ENCODE measurements at places on chromosomes 11 and 22. TPM values are rescaled to one million over a fixed set of nuclear protein-coding genes. Genes with fewer than 3 reads are reported as not detected.
A peak's percentile ranks its signal among the peaks of the same experiment; 100 is the strongest.

Gene OSM
- not detected for total RNA-seq

Gene BACE1
- 5.6 TPM for total RNA-seq

Gene FAM227A
- total RNA-seq = 2.6 TPM

Gene USH1C
- total RNA-seq = 242 TPM

Gene ZC3H7B
- total RNA-seq = 56.1 TPM

Gene CLCF1
- 10.3 TPM for total RNA-seq

Gene NCF4
- total RNA-seq = 175 TPM

Gene FAM83F
- total RNA-seq = 66.0 TPM

- no peaks in the 10 kb centered on the region for H3K27me3 ChIP-seq
- no peak overlapping the region for H3K27ac ChIP-seq
- H3K4me3 ChIP-seq = no peak overlapping the region
- no peaks in the 10 kb centered on the region for H3K36me3 ChIP-seq
Observed at GRCh38 chr11:37026326-37026725, 428.3 kb upstream of the RAG2 start.

DNA sequence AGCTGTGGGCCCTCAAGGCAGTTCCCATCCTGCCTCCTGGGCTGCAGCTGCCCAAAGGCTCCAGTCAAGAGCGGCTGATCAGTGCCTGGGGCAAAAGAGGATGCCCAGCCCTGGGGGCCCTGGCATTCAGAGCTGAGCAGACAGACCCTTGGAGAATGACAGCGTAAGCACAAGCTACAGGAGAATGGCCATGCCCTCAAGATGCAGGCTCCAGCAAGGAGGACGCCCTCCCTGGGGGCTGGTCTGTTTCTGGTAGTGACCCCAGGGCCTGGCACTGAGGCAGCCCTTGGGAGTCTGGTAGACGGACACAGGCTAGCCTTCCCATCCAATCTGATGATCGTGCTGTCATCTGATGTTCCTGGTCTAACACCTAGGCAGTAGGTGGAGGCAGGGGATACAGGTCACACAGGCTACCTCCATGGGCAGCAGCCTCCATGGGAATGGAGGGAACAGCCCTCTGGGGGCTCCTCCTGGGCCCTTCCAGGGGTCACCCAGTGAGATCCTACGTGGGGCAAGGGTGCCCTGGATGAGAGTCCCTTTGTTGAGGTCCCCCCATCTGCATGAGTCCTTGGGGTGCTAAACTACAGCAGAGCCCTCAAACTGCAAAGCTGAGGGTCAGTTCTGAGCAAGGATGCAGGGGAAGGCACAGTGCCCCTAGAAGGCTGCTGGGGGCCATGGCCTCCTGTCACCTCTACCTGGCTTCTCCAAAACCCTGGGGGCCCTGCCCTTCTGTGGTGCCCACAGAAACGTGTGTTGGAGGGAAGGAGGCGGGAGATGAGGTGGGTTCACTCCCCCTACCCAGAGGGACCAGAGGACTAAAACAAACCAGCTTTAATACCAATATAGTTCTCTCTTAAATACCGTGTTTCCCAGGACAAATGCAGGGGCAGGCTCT is 10.2 kb upstream of the SF1 start:
- H3K27me3 ChIP-seq = no peaks in the 10 kb centered on the region
- DNase-seq = no peak
- H3K4me3 ChIP-seq = no peak overlapping the region
- H3K4me1 ChIP-seq = no peaks in the 10 kb centered on the region

DNA sequence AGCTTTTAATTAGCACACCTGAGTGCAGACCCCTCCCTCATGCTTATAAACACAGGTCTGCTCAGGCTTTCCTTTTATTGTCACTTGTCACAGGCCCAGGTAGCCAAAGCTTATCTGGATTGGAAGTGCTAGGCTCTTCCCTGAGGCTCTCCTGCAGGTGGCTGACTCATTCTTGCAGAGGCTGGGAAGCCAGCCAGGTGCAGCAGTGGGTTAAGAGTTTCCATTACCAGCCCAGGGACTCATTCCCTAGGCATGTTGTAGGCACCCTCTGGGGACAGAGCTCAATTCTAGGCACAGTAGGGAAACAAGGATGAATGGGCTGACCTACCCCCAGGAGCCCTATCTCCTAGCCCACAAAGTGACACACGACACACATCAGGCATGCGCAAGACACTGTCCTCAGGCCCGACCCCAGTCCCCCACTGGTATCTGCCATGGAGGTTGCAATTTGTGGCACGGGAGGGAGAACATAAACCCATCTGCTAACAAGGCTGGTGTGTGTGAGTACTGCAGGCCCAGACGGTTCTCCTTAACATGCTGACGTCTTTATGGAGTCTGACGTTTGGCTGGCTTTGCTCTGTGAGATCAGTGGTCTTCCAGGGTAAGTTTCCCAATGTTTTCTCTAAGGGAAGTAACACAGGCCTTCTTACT is 94.2 kb downstream of the ABTB2 start:
- H3K27ac ChIP-seq = peak overlapping the region; percentile 20
- no peaks in the 10 kb centered on the region for H3K36me3 ChIP-seq
- peak; percentile 86 for DNase-seq
- no peak overlapping the region for H3K4me3 ChIP-seq
- no peaks in the 10 kb centered on the region for H3K27me3 ChIP-seq
- no peaks in the 10 kb centered on the region for H3K4me1 ChIP-seq

GRCh38 chr11:117334896-117335295 is 7.2 kb downstream of the CEP164 start:
- no peak for DNase-seq
- no peaks in the 10 kb centered on the region for H3K27me3 ChIP-seq
- no peaks in the 10 kb centered on the region for H3K4me1 ChIP-seq
- H3K4me3 ChIP-seq = no peak overlapping the region
- no peak overlapping the region for H3K27ac ChIP-seq

DNA sequence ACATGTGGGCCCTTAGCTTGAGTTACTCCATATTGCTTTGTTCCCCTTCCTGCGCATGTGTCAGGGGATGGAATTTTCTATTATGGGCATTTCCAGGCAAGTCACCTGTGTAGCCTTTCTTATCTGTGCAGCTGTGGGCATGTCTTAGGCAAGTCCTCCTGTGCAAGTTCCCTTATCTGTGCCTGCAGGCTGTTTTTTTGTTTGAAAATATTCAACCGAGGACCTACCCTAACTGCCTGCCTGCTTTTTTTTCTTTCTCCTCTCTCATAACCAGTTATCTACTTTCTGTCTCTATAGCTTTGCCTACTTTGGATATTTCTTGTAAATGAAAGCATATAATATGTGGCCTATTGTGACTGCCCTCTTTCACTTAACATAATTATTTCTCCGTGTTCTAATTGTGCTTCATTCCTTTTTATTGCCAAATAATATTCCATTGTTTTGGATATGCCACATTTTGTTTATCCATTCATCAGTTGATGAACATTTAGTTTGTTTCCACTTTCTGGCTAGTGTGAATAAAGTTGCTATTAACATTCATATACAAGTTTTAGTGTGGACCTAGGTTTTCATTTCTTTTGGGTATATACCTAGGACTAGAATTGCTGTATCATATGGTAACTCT is 83.6 kb upstream of the CADM1 start:
- H3K36me3 ChIP-seq = no peaks in the 10 kb centered on the region
- no peaks in the 10 kb centered on the region for H3K27me3 ChIP-seq

DNA sequence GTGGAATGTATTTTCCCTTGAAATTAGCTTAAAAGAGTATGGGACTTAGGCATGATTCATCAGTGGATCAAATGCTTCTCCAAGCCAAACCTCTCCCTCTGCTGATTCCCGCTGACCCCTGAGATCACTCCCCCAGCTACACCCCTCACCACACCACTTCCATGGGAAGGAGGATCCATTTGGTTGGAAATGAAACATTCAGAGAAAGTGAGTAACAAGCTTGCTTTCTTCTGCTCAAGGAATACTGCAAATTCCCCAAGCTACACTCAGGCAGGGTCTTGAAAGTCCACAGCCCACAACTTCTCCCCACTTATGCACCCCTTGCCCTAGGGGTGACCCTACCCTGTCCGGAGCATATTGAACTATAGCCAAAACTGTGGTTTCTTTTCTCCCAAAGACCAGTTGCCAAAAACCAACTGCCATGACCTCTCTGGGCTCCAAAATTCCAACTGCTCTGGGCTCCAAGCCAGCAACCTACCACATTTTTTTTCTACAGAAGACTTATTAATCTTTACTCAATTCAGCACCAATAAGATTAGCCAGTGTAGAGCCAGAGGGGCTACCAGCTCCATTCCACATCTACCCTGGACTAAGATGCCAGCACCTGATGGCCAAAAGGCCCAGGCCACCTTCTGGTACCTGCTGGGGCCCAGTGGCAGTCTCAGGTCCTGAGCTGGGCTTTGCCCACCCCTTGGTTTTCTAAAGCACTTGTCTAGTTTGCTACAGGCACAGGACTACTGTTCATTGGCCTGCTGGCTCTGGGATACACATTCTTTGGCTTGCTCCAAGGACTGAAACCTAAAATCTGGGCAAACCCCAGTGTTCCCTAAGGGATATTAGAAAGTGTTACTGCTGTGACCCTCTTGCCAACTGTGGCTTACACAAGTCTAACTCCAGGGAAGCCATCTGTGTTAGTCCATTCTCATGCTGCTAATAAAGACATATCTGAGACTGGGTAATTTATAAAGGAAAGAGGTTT is 101.1 kb downstream of the MICAL3 start:
- H3K27me3 ChIP-seq = no peaks in the 10 kb centered on the region
- no peaks in the 10 kb centered on the region for H3K36me3 ChIP-seq
- no peak overlapping the region for H3K4me3 ChIP-seq
- peaks cover 13% of the 10 kb centered on the region for H3K4me1 ChIP-seq

DNA sequence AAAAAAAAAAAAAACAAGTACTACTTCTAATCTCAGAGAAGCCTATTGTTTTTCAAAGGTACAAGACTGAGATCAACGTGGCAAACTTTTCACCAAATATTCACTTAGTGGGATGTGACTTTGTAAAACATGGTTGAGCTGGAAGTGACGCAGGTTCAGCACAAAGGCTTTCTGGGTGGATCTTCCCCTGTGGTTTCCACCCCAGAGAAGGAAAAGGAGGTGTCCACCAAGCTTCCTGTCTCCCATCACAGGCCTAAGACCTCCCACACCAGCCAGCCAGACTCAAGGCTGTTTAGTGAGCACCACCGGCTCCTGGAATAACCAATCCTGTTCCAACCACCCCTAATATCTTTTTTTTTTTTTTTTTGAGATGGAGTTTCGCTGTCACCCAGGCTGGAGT is 5.7 kb downstream of the TMEM184B start:
- H3K4me1 ChIP-seq = peaks cover 47% of the 10 kb centered on the region
- peak overlapping the region; percentile 42 for H3K27ac ChIP-seq
- H3K4me3 ChIP-seq = no peak overlapping the region
- no peaks in the 10 kb centered on the region for H3K27me3 ChIP-seq
- no peak for DNase-seq

DNA sequence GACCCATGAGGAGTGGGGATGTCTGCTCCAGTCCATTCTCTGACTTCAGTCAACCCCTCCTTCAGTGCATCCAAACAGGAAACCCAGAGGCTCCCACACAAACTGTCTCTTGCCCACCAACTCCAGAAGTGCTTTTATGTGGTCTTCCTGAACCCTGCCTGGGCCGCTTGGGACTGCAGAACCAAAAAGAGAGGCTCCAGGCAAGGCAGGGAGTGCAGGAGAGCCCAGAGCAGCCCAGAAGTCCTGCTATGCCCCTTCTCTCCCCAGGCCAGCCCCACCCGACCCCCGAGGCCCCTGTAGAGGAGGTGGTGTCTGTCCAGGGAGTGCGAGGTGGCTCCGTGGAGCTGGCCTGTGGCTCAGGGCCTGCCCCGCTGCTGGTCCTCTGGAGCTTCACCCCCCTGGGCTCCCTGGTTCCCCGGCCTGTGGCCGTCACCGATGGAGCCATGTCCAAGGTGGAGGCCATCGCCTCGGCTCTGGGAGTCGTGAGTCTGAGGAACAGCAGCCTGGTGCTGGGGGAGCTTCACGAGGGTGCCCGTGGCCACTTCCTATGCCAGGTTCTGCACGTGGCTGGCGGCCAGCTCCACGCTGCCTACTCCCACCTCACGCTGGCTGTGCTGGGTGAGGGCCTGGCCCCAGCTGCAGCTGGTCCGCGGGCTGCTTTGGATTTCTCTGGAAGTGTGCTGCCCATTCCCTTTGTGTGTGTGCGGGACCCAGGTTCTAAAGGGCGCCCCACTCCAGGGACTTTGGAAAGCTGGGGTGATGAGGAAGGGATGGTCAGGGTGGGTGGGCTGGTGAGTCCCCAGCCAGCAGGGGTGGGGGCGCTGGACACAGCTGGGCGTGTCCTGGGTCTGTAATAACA is 1.8 kb downstream of the VSIG10L2 start:
- no peak overlapping the region for H3K27ac ChIP-seq
- H3K4me1 ChIP-seq = no peaks in the 10 kb centered on the region
- no peaks in the 10 kb centered on the region for H3K27me3 ChIP-seq
- H3K4me3 ChIP-seq = no peak overlapping the region

DNA sequence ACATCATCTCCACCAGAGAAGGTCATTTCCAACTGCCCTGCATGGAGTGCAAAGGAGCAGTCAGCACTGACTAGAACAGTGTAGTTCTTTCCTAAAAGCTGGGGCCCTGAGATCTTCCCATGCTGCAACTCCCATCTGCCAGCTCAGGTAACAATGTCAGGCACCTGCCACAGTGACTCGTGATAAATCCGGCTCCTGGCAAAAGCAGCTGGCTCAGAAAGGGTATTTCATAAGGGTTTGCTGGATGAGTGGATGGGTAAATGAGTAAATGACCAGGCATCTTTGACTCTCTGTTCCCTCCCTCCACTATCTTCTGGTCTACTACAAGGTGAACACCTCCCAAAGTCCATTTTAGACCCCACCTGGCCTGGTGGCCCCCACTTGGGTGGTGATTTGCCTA is 403.6 kb downstream of the NXPE2 start:
- H3K27me3 ChIP-seq = no peaks in the 10 kb centered on the region
- no peak overlapping the region for H3K4me3 ChIP-seq
- no peak overlapping the region for H3K27ac ChIP-seq
- no peaks in the 10 kb centered on the region for H3K4me1 ChIP-seq
- no peaks in the 10 kb centered on the region for H3K36me3 ChIP-seq
- DNase-seq = no peak

GRCh38 chr11:90764691-90765090 is 541.8 kb upstream of the CHORDC1 start:
- no peak overlapping the region for H3K27ac ChIP-seq
- no peak for DNase-seq
- no peaks in the 10 kb centered on the region for H3K4me1 ChIP-seq
- H3K36me3 ChIP-seq = no peaks in the 10 kb centered on the region
- H3K27me3 ChIP-seq = no peaks in the 10 kb centered on the region

- H3K36me3 ChIP-seq = no peaks in the 10 kb centered on the region
- H3K27ac ChIP-seq = no peak overlapping the region
- DNase-seq = no peak
- H3K4me1 ChIP-seq = no peaks in the 10 kb centered on the region
Observed at GRCh38 chr11:122304973-122305372, 189.0 kb upstream of the BLID start.

DNA sequence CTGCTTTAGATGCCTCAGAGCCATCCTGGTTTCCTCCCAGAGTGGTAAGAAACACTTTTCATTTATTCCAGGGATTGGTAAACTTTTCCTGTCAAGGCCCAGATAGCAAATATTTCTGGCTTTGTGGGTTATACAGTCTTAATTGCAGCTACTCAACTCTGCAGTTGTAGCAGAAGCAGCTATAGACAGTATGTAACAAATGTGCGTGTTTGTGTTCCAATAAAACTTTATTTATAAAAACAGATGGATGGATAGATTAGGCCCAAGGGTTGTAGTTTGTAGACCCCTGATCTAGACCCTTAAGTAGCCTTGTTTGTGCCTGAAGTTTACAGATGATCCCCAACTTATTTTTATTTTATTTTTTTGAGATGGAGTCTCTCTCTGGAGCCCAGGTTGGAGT is 17.9 kb downstream of the NNMT start:
- no peaks in the 10 kb centered on the region for H3K36me3 ChIP-seq
- H3K4me1 ChIP-seq = no peaks in the 10 kb centered on the region
- H3K27ac ChIP-seq = no peak overlapping the region
- no peaks in the 10 kb centered on the region for H3K27me3 ChIP-seq
- no peak overlapping the region for H3K4me3 ChIP-seq

- H3K36me3 ChIP-seq = no peaks in the 10 kb centered on the region
- no peak overlapping the region for H3K27ac ChIP-seq
- H3K4me1 ChIP-seq = no peaks in the 10 kb centered on the region
- DNase-seq = no peak
Observed at GRCh38 chr11:86388198-86388597, 13.5 kb downstream of the CCDC81 start.

Measured in Peyer's patch (tissue), 4 donors.